C1 segment of cervical spinal cord (tissue), 14 donors: ENCODE measurements at places on chromosomes 1 and 21.

DNA sequence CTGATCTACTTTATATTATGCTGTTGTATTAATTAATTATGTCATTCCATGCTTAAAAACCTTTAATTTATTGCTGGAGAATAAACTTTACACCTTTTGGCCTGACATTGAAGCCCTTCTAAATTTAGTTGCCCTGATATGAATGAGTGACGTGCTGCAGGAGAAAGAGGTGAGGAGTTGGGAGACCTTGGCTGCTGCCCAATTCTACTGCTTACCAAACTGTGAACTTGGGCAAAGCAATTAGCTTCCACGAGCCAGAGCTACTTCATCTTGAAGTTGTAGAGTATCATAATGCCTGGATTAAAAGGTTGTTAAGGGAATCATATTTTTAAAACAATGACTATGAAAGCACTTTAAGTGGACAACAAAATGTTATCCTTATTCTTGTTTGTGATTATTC lies 126.8 kb upstream of the DEPDC1 start:
- DNase-seq: no peak

GRCh38 chr1:25033828-25034705 lies 104.0 kb upstream of the RUNX3 start:
- DNase-seq: no peak

GRCh38 chr1:210246447-210246846 lies 13.9 kb downstream of the SERTAD4 start:
- no peak for DNase-seq

- no peak for DNase-seq
These were observed 40.2 kb downstream of the FASLG start for GRCh38 chr1:172699111-172699510.

- no peak for DNase-seq
These were observed 663.7 kb downstream of the ADGRL2 start for GRCh38 chr1:82464362-82465001.

DNA sequence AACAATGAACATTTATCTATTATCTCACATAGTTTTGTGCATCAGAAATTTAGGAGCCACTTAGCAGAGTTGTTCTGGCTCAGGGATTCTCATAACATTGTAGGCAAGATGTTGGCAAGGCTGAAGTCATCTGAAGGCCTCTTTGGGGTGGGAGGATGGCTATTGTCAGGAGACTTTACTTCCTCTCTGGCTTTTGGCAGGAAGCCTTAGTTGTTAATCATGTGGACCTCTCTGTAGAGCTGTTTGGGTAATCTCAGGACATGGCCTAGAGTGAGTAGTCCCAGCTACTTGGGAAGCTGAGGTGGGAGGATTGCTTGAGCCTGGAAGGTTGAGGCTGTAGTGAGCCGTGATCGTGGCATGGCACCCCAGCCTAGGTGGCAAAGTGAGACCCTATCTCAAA lies 40.2 kb downstream of the RASAL2 start:
- no peak for DNase-seq

- no peak for DNase-seq
These were observed 15.9 kb upstream of the GALNT2 start for GRCh38 chr1:230050973-230051735.

GRCh38 chr1:179767177-179767581 lies 24.1 kb downstream of the FAM163A start:
- DNase-seq: no peak

GRCh38 chr1:169521226-169521625 lies 35.5 kb upstream of the SLC19A2 start:
- DNase-seq: no peak

GRCh38 chr1:186780076-186780475 lies 48.7 kb upstream of the PLA2G4A start:
- no peak for DNase-seq

DNA sequence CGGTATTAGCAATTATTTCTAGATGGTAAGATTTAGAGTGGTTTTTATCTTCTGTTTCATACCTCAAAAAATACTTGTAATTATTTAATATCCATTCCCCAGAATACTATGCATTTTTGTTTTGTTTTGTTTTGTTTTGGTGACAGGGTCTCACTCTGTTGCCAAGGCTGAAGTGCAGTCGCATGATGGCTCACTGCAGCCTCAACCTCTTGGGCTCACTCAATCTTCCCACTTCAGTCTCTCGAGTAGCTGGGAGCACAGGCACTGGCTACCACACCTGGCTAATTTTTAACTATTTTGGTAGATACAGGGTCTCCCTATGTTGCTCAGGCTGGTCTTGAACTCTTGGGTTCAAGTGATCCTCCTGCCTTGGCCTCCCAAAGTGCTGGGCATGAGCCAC lies 252.7 kb downstream of the AKT3 start:
- no peak for DNase-seq

GRCh38 chr1:17826165-17826488 lies 71.0 kb downstream of the ACTL8 start:
- peak; percentile 18 for DNase-seq

GRCh38 chr1:66503841-66504470 lies 30.0 kb upstream of the SGIP1 start:
- no peak for DNase-seq

DNA sequence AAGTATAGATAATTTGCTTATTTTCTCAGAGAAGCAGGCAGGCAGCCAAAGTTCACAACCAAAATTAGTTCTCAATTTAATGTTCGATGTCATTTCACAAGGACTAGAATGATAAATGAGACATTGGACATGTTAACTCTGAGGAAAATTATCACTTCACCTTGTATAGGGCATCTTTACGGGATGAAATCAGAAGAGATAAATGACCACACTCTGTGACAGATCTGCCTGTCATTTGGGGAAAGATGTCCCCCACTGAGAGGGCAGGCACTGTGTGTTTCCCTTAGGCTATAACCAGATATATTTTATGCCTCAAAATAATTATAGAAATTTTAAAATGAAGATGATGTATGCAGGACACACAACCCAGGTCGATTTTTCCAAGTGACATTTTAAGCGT lies 642.9 kb downstream of the BRINP3 start:
- DNase-seq: no peak

GRCh38 chr21:46157396-46157986 lies 2.1 kb upstream of the FTCD start:
- no peak for DNase-seq

GRCh38 chr1:227351443-227351842 lies 33.2 kb upstream of the CDC42BPA start:
- no peak for DNase-seq

GRCh38 chr1:225880222-225880588 lies 2.0 kb downstream of the TMEM63A start:
- DNase-seq: peak; percentile 86

- no peak for DNase-seq
These were observed 119.7 kb downstream of the UCHL5 start for GRCh38 chr1:192939440-192939839.

- DNase-seq: no peak
These were observed 34.7 kb downstream of the CELF3 start for GRCh38 chr1:151681923-151682322.

GRCh38 chr1:64147759-64148158 lies 55.7 kb upstream of the UBE2U start:
- DNase-seq: no peak

GRCh38 chr1:243705585-243705984 lies 144.5 kb downstream of the AKT3 start:
- DNase-seq: no peak

GRCh38 chr1:24120965-24121364 lies 9.0 kb upstream of the MYOM3 start:
- DNase-seq: no peak

- no peak for DNase-seq
These were observed 6.4 kb downstream of the ITGB2 start for GRCh38 chr21:44914176-44914874.

GRCh38 chr1:30328401-30329262 lies 394.8 kb downstream of the MATN1 start:
- no peak for DNase-seq

DNA sequence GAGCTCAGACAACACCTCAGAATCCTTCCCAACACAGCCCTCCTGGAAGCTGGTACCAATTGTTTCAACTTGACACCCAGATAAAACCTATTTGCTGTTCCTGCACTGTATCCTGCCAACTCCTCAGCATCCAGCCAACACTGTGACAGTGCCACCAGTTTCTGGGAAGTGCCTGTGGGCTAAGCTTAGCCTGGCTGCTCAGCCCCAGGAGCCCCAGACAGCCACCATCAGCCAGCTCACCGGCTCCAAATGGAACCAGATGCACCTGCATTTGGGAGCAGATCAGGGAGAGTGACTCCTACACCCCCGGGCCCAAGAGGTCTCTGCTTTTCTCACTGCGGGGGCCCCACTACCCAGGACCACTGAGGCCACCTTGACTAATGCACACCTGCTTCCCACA lies 24.9 kb downstream of the KCNN3 start:
- DNase-seq: no peak

- DNase-seq: no peak
These were observed 92.3 kb upstream of the TARDBP start for GRCh38 chr1:10920063-10920626.

DNA sequence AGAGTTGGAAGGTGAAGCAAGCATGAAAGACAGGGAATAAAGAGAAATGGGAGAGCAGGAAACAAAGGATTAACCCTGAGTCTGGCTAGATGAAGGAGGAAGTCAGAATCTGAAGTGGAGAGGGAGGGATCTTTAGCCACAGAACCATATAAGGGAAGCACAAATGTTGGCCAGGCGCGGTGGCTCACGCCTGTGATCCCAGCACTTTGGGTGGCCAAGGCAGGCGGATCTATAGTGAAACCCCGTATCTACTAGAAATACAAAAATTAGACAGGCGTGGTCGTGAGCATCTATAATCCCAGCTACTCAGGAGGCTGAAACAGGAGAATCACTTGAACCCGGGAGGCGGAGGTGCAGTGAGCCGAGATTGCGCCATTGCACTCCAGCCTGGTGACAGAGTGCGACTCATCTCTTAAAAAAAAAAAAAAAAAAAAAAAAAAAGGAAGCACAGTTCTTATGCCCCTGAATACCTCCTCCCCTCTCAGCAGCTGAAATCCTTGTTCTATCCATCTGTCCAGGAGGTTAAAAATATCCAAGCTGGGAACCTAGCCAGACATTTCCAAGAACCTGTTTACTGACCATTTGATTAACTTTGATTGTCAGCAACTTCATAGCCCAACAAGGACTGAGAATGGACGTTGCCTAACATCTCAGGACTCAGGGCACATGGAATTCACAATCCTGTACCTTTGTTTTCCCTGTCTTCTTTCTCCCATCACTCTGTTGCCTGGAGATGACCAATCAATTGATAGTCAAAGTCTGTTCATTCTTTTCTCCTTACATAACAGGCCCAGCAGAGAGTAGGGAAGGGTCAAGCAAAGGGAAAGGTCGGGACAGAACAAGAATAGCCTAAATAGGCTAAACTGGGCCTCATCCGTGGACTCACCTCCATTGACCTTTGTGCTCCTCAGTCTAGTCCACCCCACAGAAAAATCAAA lies 10.6 kb downstream of the TXNIP start:
- peak; percentile 23 for DNase-seq

DNA sequence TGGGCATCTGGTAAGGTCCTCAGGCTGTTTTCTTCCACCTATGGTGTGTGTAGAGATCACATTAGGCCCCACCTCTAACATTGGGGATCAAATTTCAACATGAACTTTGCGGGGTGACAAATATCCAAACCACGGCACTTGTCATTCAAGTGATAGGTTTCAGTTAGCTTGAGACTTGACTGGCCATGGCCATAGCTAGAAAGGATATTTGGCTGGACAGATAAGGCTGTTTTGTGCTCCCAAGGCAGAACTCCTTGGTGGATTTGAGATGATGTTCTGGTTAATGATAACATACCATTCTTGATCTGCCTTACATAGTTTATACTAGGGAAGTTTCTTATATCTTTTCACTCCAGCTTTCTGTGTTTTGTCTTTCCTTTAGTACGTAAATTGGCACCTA lies 48.5 kb downstream of the CELF3 start:
- no peak for DNase-seq

GRCh38 chr1:97094247-97094972 lies 372.8 kb downstream of the PTBP2 start:
- DNase-seq: no peak
